ENCODE measurements at places on chromosomes 7 and 10. TPM values are rescaled to one million over a fixed set of nuclear protein-coding genes. Genes with fewer than 3 reads are reported as not detected.
A peak's percentile ranks its signal among the peaks of the same experiment; 100 is the strongest.

Gene SLC16A12
- not detected for total RNA-seq

Gene PRSS2
- total RNA-seq, result not detected

Gene SAMD9L
- total RNA-seq, result 18.6 TPM

Gene C10orf90
- not detected for total RNA-seq

Gene ZNRF2
- 6.9 TPM for total RNA-seq

Gene LIPF
- total RNA-seq, result not detected

GRCh38 chr10:63917363-63917762 is 396.2 kb downstream of the REEP3 start:
- H3K27ac ChIP-seq, result no peak overlapping the region
- DNase-seq, result no peak
- peaks cover 7% of the 10 kb centered on the region for H3K27me3 ChIP-seq
- no peak overlapping the region for H3K4me3 ChIP-seq
- H3K4me1 ChIP-seq, result no peaks in the 10 kb centered on the region
- no peaks in the 10 kb centered on the region for H3K36me3 ChIP-seq

- no peak for DNase-seq
- H3K4me3 ChIP-seq, result no peak overlapping the region
- no peaks in the 10 kb centered on the region for H3K36me3 ChIP-seq
- H3K27ac ChIP-seq, result no peak overlapping the region
These were observed 495.1 kb upstream of the POT1 start for GRCh38 chr7:125424721-125425120.

GRCh38 chr7:105655500-105656380 is 74.4 kb upstream of the EFCAB10 start:
- no peak for DNase-seq
- peaks cover 2% of the 10 kb centered on the region for H3K4me1 ChIP-seq
- H3K27me3 ChIP-seq, result no peaks in the 10 kb centered on the region
- peaks cover 5% of the 10 kb centered on the region for H3K36me3 ChIP-seq
- H3K4me3 ChIP-seq, result no peak overlapping the region

GRCh38 chr7:144403649-144404061 is at the start of gene NOBOX:
Gene NOBOX, minus strand, starts transcription at chr7:144403693.
- H3K27ac ChIP-seq, result no peak within 1 kb of the TSS
- no peaks in the 10 kb centered on the region for H3K4me1 ChIP-seq
- no peak for DNase-seq
- H3K36me3 ChIP-seq, result no peaks in the 10 kb centered on the region
- no peak within 1 kb of the TSS for H3K4me3 ChIP-seq
- H3K27me3 ChIP-seq, result peaks cover 4% of the 10 kb centered on the region

- H3K27me3 ChIP-seq, result no peaks in the 10 kb centered on the region
- H3K36me3 ChIP-seq, result no peaks in the 10 kb centered on the region
- no peak overlapping the region for H3K4me3 ChIP-seq
These were observed 208.5 kb downstream of the RNLS start for GRCh38 chr10:88374392-88375175.

GRCh38 chr7:96026611-96027010 is 254.3 kb downstream of the DYNC1I1 start:
- no peak overlapping the region for H3K27ac ChIP-seq
- H3K36me3 ChIP-seq, result no peaks in the 10 kb centered on the region
- H3K4me3 ChIP-seq, result no peak overlapping the region
- H3K4me1 ChIP-seq, result peaks cover 5% of the 10 kb centered on the region

DNA sequence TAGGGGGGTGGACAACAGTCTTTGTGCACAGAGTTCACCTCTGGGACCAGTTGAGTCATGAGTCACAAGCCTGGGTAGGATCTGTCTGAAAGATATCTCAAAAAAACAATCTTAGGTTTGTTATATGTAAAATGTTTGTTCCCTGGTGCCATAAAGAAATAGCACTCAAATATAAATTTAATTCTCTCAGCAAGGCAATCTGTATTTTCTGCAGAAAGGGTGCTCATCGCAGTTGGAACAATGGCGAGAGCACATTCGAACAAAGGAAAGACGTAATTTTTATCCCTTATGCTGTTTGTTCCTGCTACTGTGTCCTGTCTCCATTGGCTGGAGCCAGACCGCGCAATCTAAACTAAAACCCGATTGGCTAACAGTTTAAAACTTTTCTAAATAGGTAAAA is 63.7 kb downstream of the GALNT11 start:
- peaks cover 6% of the 10 kb centered on the region for H3K4me1 ChIP-seq
- H3K36me3 ChIP-seq, result peaks cover 37% of the 10 kb centered on the region
- no peak overlapping the region for H3K27ac ChIP-seq
- H3K4me3 ChIP-seq, result no peak overlapping the region

DNA sequence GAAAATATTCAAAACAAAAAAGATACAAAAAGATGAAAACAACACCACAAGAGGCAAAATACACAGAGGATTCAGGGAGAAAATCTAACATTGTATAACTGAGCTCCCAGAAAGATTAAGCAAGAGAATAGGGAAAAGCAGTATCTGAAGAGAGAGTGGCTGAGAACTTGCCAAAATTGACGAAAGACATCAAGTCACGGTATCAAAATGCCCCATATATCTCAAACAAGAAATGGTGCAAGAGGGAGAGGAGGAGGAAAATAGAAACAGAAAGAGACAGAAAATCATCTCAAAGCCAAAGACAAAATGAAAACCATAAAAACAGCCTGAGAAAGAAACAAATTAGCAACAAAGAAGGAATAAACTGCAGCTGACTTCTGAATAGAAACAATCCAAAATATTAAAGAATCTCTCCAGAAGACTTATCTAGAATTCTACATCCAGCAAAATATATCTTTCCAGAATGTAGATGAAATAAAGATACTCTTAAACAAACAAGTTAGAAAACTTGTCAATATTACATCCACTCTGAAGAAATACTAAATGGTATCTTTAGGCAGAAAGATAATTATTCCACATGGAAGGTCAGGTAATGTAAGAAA is 5.5 kb downstream of the USP6NL start:
- peaks cover 70% of the 10 kb centered on the region for H3K4me1 ChIP-seq
- no peak for DNase-seq
- H3K27ac ChIP-seq, result no peak overlapping the region
- no peaks in the 10 kb centered on the region for H3K27me3 ChIP-seq

DNA sequence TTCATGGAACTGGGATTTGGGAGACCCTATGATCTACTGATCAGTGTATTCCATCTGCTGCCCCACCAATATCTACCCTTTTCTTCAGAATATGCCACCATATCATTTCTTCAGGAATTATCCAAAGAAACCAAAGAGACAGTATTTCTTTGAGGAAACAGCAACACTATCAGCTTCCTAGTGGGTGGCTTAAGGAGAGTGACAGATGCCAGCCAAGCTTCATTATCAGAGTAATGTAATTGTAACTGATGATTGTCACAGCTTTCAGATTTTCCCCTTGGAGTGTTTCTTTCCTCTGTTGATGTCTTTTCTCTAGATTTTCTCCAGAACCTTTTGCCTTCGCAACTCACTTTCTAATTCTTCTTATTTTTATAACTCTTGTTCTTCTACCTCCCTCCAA is 934.4 kb upstream of the LRRN3 start:
- no peaks in the 10 kb centered on the region for H3K4me1 ChIP-seq
- no peak overlapping the region for H3K27ac ChIP-seq
- H3K36me3 ChIP-seq, result no peaks in the 10 kb centered on the region
- DNase-seq, result no peak
- H3K4me3 ChIP-seq, result no peak overlapping the region
- peaks cover 4% of the 10 kb centered on the region for H3K27me3 ChIP-seq

DNA sequence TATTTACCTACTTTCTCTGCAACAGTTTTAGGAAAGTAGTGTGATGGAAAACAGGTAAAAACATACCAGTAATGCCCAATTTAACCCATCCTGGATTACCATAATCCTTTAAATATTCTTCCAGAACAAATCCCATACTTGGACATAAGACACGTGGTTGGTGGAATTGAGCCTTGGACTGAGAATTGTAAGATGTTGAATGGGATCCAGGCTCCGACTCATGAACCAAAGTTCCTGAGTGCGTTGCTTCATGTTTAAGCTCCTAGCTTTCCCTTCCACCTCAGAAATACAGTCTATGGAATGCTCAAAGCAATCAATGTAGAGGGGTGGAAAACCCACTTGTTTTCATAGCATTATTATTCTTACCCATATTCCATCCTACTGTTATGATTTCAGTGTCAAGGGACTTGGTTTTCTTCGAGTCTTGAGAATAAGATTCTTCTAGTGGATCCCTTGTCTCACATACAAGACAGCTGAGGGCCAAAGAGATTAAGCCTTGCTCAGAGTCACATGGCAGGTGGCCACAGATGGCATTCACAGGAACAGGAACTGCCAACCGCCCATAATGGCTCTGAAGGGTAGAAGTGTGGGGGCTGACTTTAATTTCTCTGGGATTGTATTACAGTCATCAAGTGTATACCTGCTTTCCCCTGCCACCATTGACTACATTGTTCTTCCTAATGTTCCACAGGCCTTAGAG is 171.2 kb downstream of the GFRA1 start:
- no peak overlapping the region for H3K4me3 ChIP-seq
- no peak for DNase-seq
- peaks cover 2% of the 10 kb centered on the region for H3K27me3 ChIP-seq
- H3K4me1 ChIP-seq, result no peaks in the 10 kb centered on the region
- no peaks in the 10 kb centered on the region for H3K36me3 ChIP-seq
- H3K27ac ChIP-seq, result no peak overlapping the region

GRCh38 chr7:122902751-122903495 is 16.7 kb upstream of the CADPS2 start:
- no peak for DNase-seq
- no peak overlapping the region for H3K4me3 ChIP-seq
- no peak overlapping the region for H3K27ac ChIP-seq
- H3K36me3 ChIP-seq, result no peaks in the 10 kb centered on the region
- H3K4me1 ChIP-seq, result no peaks in the 10 kb centered on the region
- H3K27me3 ChIP-seq, result no peaks in the 10 kb centered on the region

DNA sequence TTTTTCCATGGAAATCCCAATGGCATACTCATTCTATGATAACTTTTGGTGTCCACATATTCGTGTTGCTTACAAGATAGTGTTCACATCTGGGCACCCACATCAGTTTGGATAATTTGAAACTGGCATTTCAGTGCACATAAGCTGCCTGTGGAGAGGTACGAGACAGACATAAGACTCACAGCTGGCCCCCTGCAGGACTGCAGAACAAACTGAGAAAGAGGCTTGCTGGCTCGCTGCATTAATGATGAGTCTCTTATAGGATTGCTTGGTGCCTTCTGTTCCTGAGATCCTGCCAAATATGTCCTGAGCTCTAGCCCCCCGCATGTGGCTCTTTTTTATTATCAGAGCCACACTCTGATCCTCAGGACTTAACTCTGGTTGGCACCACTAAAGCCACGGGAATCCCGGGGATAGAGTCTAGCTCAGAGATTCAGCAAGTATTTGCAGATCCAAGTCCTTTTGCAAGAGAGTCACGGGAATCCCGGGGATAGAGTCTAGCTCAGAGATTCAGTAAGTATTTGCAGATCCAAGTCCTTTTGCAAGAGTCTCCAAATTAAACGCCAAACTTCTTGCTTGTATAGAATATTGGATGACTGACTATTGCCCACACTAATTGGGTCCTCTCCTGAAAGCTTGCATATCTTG is 34.0 kb upstream of the JCAD start:
- H3K36me3 ChIP-seq, result no peaks in the 10 kb centered on the region
- H3K4me1 ChIP-seq, result no peaks in the 10 kb centered on the region
- H3K4me3 ChIP-seq, result no peak overlapping the region
- H3K27ac ChIP-seq, result no peak overlapping the region
- DNase-seq, result no peak

DNA sequence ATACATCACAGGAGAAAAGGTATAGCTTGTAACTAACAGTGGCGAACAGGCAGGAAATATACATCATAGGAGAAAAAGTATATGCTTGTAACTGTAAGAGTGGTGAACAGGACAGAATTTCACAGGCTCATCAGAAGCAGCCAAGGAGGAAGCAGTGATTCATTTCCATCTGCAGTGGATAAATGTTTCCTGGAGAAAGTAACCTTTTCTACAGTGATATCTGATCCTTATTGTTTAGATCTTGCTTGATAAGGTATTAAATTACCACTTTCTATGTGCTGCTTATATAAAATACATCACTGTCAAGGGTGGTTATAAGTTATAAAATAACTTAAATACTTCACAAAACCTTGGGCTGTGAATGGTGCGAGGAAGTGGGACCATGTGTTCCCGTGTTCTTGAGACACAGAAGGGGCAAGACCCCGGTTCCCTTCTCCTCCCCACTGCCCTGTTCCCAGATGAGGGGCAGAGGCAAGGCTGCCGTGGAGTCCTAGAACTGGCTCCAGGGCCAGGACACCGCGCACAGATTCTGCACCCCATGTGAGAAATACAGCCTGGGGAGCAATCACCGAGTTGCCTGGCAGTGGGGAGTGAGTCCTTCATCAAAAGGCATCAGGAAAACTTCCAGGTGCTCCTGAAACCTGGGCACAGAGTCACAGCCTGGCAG is 135.2 kb downstream of the DIP2C start:
- H3K4me3 ChIP-seq, result no peak overlapping the region
- H3K27ac ChIP-seq, result no peak overlapping the region
- DNase-seq, result no peak
- H3K4me1 ChIP-seq, result no peaks in the 10 kb centered on the region

- peak overlapping the region; percentile 77 for H3K4me3 ChIP-seq
- no peak for DNase-seq
- no peaks in the 10 kb centered on the region for H3K27me3 ChIP-seq
These were observed 720 bp downstream of the SUN1 start for GRCh38 chr7:832968-833424.

- no peaks in the 10 kb centered on the region for H3K4me1 ChIP-seq
- H3K27me3 ChIP-seq, result peaks cover 11% of the 10 kb centered on the region
- no peak overlapping the region for H3K4me3 ChIP-seq
- no peak overlapping the region for H3K27ac ChIP-seq
- no peaks in the 10 kb centered on the region for H3K36me3 ChIP-seq
- DNase-seq, result no peak
These were observed 128.3 kb upstream of the SORCS3 start for GRCh38 chr10:104512800-104513199.

DNA sequence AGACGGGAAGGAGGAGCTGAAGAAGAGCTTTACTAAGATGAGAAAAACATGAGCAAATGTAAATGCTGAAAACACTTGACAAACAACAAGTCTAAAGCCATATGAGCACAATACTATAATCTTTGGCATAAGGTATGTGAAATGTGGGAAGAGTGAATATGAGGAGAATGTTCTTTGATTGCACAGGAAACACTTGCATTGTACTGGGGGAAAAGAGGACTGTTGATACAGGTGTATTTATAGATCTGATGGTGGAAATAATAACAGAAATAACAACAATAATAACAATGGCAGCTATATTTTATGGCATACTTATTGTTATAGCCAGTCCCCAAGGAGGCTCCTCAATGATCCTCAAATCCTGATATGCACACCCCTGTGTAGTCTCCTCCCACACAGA is 23.0 kb downstream of the ARHGAP12 start:
- peaks cover 40% of the 10 kb centered on the region for H3K36me3 ChIP-seq
- H3K27ac ChIP-seq, result no peak overlapping the region
- DNase-seq, result no peak
- H3K4me3 ChIP-seq, result no peak overlapping the region

- no peaks in the 10 kb centered on the region for H3K4me1 ChIP-seq
- no peak overlapping the region for H3K27ac ChIP-seq
- no peaks in the 10 kb centered on the region for H3K27me3 ChIP-seq
- H3K36me3 ChIP-seq, result no peaks in the 10 kb centered on the region
These were observed 138.5 kb upstream of the COBL start for GRCh38 chr7:51455086-51455485.

GRCh38 chr10:33760056-33760943 is 425.8 kb upstream of the NRP1 start:
- no peaks in the 10 kb centered on the region for H3K4me1 ChIP-seq
- no peak overlapping the region for H3K4me3 ChIP-seq
- H3K36me3 ChIP-seq, result peaks cover 2% of the 10 kb centered on the region
- DNase-seq, result no peak

All from activated naive CD8-positive, alpha-beta T cell treated with anti-CD3 and anti-CD28 coated beads for 36 hours (primary cell).